ENCODE measurements at places on chromosomes 13 and 19. TPM values are rescaled to one million over a fixed set of nuclear protein-coding genes. Genes with fewer than 3 reads are reported as not detected.

GRCh38 chr19:41708481-41708880, at the start of gene CEACAM5:
Gene CEACAM5, plus strand, starts transcription at chr19:41708626. Its CDS starts 106 bp downstream, at chr19:41708732.
- ATAC-seq: no peak

GRCh38 chr19:29871143-29871542, 59.4 kb downstream of the CCNE1 start:
- ATAC-seq: no peak

- no peak for ATAC-seq
These were observed 3.3 kb upstream of the CEACAM7 start for GRCh38 chr19:41691268-41691970.

DNA sequence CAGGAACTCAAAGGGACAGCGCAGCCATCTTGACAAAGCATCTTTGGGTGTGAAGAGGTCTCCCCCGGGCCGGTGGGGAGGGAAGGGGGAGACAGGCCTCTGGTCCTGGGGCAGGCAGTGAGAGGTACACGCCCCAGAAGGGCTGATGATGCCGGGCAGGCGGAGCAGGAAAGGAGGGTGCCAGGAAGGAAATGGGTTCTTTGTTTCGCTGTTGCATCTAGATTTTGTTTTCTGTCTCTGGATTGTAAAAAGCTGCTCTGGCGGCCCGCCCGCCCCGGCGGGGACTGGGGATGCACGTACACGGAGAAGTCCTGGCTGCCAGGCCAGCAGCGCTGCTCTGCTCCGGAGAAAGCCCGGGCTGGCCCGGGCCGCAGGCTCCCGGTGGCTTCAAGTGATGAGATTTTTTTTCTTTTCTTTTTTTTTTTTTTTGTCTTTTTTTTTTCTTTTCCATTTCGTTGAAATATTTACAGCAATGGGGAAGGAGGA, 13.2 kb upstream of the ASF1B start:
- ATAC-seq: peak; percentile 61

DNA sequence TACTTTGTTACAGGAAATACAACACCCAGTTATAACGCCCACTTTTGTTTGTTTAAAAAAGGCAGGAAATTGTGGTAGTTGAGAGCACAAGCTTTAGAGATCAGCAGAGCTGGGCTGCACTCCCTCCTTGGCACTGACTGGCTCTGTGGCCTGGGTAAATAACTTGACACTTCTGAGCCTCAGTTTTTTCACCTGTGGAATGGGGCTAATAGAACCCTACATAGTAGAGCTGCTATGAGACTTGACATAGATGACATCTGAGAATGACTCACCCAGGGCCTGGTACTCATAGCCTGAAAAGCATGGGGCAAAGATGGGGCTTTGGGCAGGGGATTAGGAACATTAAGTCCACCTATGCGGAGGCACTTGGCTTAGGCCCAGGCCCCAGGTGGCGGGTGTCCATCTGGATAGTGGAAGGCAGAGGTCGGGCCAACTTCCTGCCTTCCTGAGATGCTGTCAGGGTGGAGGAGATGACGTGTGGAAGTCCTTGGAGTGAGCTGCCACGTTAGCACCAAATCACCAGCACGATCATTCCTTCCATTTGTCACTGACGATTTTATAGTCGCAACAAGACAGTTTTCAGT, 159.1 kb downstream of the KATNAL1 start:
- no peak for ATAC-seq

GRCh38 chr13:73499695-73500094, 440.9 kb downstream of the KLF5 start:
- ATAC-seq: no peak

GRCh38 chr19:48085904-48086864, 24.4 kb downstream of the PLA2G4C start:
- no peak for ATAC-seq

GRCh38 chr13:34722922-34723321, 219.1 kb upstream of the NBEA start:
- ATAC-seq: no peak

DNA sequence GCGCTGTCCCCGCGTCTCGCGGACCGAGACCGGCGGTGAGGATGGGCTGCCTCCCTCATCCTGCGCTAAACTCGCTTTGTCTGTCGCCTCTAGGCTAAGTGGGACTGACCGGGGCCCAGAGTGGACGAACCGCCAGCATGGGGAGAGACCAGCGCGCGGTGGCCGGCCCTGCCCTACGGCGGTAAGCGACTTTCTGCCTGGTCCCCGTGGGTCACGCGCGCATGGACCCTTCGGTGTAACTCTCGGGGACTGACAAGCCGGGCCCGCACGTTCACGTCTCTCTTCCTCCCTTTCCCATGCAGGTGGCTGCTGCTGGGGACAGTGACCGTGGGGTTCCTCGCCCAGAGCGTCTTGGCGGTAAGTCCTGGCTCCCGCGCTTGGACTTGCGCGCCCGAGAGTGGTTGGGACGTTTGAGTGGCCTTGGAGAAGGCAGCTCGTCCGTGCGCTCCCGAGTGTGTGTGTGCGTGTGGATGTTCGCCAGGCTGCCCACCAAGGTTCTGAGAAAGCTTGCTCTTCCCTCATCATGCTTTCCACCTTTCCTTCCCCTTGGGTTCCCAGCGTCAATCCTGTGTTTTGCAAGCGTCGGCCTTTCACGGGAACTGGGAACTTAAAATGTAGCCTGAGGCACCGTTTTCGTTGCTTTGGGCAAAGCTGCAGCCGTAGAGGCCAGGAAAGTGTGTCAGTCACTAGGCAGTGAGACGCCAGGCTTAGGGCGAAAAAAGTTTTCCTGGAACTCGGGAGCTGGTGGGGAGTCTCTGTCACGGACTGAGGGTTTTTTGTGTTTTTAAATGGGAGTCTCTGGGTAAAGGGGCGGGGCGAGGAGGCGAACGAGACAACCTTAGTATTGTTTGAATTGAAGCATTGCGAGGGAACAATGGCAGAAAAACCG, 927 bp downstream of the COL4A2 start:
- peak; percentile 30 for ATAC-seq

GRCh38 chr19:40157059-40157458, 34.2 kb upstream of the MAP3K10 start:
- ATAC-seq: no peak

GRCh38 chr13:80336370-80336769, 4.6 kb downstream of the SPRY2 start:
- ATAC-seq: no peak

DNA sequence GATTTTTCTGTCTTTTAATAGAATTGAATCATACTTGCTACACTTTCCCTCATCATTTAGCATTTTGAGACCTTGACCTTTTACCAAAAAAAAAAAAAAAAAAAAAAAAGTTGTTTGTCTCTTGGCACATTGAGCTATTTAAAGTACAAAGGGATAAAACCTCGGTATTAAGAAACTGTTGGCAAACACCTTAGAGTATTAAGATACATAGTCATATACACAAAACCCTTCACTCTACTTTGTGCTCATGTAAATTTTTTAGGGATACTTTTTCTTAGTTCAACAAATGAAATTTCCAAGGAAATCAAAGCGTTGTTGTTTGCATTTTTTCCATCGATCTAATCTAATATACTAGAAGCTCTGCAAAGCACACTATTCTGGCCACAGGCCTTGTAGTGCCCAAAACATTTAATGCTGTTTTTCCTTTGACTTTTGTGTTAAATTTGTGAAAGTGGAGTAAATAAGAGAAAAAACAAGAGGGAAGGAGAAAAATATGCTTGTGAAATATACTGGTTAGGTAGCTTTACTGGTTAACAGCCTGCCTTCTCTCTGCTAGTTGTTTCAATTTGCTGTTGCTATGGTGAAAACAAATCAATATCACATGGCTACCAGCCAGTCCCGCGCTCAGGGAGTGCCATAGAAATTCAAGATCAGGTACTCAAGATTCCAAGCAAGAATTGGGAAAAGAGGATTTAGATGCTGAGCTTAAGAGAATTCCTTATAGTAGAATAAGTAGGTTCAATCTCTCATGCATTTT, 2.6 kb downstream of the MBNL2 start:
- no peak for ATAC-seq

GRCh38 chr13:47135800-47136503, 239.1 kb upstream of the HTR2A start:
- no peak for ATAC-seq

- ATAC-seq: no peak
These were observed 23.9 kb downstream of the TDRD12 start for GRCh38 chr19:32743447-32743846.

GRCh38 chr19:31126236-31126635, 223.0 kb downstream of the TSHZ3 start:
- ATAC-seq: no peak

- no peak for ATAC-seq
These were observed 65.9 kb downstream of the ENOX1 start for GRCh38 chr13:43720780-43721397.

DNA sequence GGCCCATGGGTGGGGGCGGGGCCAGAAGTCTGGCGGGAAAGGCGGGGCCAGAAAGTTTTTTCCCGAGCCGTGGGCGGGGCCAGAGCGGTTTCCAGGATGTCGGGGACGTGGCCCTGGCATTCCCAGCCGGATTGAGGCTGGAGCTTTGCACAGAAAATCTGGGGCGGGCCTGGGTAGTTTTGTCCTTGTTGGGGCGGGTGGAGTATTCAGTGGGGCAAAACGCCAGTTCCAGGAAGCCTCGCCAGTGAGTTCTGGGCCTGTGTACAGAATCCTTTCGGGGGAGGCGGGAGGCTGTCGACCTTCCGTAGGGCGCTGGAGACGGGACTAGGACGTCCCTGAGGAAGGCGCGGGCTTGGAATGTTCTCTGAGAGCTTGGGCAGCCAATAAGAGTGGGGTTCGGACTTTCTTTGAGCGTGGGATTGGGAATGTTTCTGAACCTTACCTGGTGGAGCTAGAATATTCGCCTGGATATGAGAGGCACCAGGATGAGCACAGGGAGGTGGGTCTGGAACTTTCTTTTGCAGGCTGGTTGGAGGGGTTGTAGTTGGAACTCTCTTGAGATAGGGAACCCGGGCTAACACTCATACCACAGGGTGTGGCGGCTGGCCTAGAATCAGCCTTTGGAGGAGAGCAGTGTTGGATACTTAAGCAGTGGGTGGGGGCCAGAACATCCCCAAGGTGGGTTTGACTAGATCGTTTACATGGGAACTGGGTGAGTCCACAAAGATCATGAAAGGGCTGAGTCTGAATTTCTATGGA, 1.3 kb downstream of the CCDC9 start:
- ATAC-seq: peak; percentile 45

GRCh38 chr13:50222569-50223332, 207.5 kb downstream of the KCNRG start:
- ATAC-seq: peak; percentile 47

DNA sequence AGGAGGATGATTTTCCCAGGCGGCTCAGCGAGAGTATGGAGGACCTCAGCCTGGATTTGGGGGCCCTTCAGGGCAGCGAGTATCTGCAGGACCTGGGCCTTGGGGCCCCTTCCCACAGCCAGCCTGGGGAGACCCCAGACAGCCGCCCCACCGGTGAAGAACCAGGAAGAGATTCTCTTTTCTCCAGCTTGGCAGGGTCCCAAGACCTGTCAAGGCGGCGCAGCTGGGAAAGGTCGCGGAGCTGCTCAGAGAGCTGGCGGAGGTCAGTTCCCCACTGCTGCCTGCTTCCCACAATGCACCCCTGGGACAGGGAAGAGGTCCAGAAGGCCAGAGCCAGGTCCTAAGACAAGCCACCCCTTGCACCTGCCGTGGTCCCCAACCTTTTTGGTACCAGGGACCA, 24.1 kb downstream of the ARHGEF18 start:
- no peak for ATAC-seq

GRCh38 chr13:81848291-81848690, 1507.4 kb upstream of the SPRY2 start:
- no peak for ATAC-seq

DNA sequence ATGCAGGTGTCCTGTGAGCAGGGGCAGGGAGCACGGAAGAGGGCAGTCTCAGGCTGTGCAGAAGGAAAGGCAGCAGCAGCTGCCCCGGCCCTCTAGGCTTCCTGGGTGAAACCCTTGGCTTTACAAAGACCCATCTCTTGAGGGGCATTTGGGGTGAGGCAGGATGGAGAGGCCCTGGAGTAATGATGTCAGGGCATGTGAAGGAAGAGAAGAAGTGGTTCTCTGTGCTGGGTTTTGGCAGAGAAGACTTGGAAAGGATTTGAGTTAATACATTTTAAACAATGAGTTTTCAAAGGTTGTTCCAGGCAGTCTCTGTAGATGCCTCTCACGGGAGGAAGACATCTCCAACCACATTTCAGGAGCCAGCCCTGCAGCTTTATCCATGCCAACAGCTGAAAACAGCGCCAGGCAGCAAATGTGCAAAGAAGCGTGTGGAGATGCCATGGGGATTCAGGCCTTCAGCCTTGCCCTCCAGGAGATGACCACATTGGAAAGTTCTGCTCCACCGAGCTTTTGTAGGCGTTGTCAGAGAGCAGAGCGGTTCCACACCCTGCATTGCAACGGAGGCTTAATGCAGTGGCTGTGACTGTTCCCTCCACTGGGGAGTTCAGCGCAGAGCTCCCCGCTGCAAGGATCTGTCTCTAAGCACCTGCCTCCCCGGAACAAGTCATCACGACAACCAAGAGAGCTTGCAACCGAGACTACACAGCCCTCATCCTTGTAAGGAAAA, 322.8 kb downstream of the UQCRFS1 start:
- no peak for ATAC-seq

DNA sequence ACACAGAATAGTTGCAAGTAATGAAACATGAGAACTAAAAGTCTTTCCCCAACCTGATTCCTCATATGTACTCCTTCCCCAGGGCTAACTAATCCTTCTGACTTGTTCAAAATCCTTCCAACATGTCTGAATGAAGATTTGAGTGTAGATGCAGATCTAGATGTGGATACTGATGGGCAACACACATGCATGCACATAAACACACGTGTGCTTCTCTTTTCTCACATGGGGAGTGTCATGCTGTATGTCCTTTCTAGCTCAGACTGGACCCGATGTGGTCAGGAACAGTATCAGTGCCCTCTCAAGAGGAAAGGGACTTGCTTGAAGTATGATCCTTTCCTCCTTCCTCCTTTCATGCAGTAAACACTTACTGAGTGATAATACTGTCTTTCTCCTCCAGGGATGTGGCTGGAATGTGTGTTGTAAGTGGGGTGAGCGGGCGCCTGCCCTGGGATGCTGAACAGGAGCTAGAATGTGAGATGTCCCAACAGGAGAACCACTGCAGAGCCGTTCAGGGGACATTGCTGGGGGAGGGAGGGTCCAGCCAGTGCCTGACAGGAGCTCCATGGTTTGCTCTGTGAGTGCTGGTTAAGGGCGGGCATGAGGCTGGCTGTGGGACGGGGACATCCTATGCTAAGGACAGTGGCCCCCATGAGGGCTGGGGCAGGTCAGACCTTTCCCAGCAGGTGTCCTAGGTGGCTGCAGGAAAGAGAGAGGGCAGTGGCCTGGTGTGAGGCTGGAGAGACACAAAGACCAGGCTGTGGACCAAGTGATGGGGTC, 146.9 kb downstream of the TEX29 start:
- no peak for ATAC-seq

The MUC16 gene
- 0.33 TPM for total RNA-seq

The ZNF805 gene
- total RNA-seq: 22.6 TPM

The ZNF723 gene
- not detected for total RNA-seq

The ZNF570 gene
- total RNA-seq: 11.8 TPM

The SELENOV gene
- total RNA-seq: not detected

The LILRB1 gene
- 3.8 TPM for total RNA-seq

The LILRA1 gene
- not detected for total RNA-seq

The RRAS gene
- total RNA-seq: 7.6 TPM

Measured in motor neuron (in vitro differentiated cells).